ENCODE measurements at places on chromosomes 4 and X.

- DNase-seq: no peak
These were observed 7.6 kb upstream of the BST1 start for GRCh38 chr4:15695240-15695699.

- no peak for DNase-seq
These were observed 186.8 kb downstream of the NDST4 start for GRCh38 chr4:114926583-114926982.

DNA sequence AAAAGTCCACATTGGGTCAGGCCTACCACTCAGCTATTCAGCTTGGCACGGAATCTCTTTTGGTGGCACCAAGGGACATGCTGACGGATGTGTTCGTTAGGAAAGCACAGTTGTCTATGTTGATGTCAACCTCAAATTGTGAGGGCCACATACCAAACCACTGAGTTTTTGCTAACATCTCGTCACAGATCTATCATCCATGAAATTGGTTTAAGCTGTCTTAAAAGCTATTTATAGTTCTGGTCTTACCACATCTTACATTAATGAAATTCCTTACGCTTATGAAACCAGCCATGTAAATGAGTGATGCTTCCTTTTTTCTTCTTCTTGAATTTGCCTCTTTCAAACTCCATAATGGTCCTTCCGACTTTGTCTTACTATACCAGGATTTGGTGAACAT lies 101.5 kb downstream of the MGST2 start:
- no peak for DNase-seq

DNA sequence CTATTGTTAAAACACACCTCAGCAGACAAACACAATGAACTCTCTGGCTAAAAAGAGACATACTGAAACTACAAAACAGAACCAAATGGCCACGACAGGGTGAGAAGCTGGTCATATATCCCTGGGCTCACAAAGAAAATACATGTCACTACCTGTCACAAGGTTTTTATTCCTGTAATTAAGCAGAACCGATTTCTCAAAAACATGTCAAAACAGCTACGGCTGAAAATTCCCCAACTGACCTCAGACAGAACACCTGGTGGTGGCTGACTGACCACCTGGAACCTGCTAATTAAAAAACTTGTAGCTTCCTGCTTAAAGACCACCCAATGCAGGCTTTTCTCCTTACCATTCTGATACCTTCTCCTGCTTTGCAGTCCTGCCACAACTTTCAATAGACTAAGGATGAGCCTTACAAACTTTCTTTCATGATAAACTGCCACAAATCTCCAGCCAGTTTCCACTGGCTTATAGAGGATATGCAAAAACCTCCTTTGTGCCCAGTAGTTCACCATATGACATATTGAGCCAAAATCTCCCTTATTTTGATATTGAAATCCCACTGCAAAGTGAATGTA lies 571.9 kb downstream of the SPOCK3 start:
- DNase-seq: no peak

GRCh38 chr4:68951078-68951805 lies at the start of gene UGT2A3:
Gene UGT2A3 (minus strand): TSS chr4:68951804. CDS start chr4:68951760, 44 bp downstream.
- no peak for DNase-seq

- no peak for DNase-seq
These were observed 28.7 kb upstream of the CABS1 start for GRCh38 chr4:70306076-70306475.

DNA sequence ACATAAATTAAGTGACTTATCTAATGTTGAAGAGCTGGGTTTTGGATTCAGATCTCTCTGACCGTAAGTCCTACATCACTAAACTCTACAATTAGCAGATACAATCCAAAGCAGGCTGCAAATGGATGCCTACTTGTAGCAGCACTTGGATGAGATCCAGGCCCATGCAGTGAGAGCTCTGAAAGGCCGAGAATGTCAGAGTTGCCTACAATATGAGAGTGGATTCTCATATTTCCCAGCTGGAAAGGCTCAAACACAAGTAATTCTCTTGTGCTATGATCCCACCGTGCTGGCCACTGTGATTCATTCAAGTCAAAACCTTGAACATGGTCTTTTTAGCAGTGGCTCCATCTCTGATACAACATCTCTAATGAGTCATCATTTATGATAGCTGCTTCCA lies 125.4 kb upstream of the CHRDL1 start:
- DNase-seq: peak; percentile 14

DNA sequence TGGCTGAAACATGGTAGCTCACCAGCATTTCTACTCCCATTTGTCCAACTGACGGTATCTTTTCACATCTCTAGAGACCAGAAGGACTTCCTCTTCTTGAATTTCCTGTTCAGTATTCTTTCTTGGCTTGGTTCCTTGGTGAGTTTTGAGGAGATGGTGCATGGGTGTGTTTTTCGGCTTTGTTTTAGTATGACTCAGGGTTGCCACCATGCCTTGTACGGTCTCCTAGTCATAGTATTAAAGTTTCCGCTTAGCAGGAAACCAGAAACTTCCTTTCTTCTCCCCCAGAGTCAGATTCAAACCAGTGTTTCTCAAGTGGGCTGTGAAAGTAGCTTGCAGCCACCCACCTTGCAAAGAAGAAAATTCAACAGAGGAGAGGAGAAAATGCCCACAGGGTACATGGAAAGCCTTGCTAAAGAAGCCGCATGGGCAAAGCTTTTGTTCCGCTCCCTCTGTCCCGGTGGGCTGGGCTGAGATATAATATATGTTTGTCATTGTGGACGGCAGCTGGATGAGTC lies 5.7 kb downstream of the CD99 start:
- DNase-seq: no peak

DNA sequence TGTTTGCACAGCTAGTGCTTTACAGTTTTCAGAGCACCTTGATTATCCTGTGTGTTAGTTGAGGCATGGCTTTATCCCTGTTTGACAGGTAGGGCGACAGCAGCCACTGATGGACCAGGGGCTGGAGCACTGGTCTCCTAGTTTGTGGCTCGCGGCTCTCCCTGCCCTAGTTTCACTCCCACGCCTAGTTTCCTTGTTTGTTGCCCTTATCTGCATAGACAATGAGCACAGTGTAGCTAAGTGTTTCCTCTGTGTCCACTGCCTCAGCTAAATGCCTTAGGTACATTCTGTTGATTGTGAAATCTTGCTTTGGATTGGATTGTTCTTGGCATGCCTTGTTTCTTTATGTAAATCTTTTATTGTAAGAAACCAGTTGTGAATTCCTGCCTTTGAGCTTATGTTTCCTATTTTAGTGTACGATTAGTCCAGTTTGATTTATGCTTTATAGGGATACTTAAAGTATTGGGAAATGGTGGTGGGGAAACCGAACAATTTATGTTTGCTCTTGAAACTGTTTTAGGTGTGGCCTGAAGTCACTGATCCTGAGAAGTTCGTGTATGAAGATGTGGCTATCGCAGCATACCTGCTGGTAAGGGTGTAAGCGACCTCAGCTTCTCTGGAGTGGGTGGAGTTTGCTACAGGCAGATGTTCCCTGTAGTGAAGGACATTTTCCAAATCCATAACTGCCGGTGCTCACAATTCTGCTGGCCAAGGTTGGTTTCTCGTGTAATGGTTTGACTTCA lies 11.0 kb downstream of the TRMT44 start:
- no peak for DNase-seq

GRCh38 chr4:123110147-123110546 lies 187.8 kb upstream of the NUDT6 start:
- no peak for DNase-seq

GRCh38 chrX:95911062-95911461 lies 773.6 kb upstream of the DIAPH2 start:
- DNase-seq: no peak

GRCh38 chr4:177532358-177532757 lies 90.1 kb upstream of the AGA start:
- DNase-seq: no peak

- DNase-seq: no peak
These were observed 32.2 kb upstream of the PSAPL1 start for GRCh38 chr4:7466904-7467303.

All from right hindlimb (tissue), 1 donor.